ENCODE measurements at places on chromosomes 6 and 20.

DNA sequence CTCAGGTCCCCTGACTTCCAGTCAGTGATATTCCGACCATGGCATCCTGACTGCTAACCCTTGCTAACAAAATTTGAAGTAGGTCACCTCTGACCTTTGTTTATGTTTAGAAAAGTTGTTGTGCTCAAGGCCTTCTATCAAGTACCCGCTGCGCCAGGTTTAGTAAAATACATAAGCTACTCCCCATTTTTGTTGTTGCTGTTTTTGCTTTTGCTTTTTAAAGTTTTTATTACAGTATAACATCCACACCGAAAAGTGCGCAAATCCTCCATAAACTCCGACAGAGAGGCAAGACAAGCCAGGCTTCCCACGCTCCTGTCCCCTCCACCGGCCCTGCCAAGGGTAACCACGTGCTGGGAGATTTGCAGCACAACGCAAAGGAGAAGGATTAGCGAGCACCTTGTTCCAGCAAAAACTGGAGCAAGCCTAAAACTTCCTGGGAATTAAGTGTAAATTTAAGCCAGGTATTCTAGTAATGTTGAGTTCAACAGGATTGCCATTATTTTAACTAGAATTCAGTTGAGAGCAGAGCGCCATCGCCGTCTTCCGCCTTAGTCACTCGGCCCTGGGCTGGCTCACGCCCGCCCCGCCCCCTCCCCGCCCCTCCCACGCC, 17.8 kb upstream of the HMGN4 start:
- no peak for DNase-seq

GRCh38 chr6:87274660-87275274, 47.6 kb upstream of the SMIM8 start:
- no peak for DNase-seq

DNA sequence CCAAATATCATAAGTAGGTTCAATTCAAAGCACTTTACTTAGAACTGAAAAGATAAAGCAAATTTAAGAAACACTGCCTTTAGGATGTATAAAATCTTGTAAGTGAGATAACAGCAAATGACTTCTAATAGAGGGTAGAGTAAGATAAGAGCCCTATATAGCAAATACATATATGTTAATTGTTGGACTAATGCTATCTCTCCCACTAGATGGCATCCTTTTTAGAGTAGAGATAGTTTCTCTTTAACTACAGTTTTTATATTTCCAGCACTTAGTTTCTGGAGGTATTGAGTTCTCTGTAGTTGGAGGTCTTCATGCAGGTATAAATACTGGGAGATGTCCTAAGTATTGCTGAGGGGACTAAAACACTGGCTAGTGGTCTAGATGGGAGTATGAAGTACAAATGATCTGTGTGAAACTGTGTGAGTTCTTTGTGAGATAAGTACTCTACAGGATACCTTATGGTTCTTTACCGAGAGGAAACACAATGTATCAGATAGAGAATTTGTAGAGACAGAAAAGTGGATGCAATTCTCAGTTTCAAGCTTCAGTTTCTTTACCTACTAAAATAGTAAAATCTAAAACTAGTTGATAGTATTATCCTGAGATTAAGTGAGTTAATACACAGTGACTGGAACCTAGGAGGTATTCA, 399.3 kb downstream of the KHDRBS2 start:
- peak; percentile 40 for DNase-seq

DNA sequence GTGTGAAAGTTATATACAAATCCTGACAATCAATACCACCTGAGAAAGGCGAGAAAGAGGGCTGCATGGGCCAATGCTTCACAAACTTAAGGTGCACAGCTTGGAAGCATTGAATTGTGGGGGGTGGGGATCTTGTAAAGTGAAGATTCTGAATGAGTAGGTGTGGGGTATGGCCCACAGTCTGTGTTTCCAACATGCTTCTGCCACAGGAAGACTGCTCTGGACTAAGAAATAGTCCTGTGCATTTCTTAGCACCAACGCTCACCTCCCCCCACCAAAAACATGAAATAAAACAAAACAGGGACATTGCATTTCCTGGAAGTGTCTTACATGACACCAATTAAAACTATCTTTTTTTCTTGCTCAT, 21.9 kb upstream of the TRAM2 start:
- DNase-seq: no peak

DNA sequence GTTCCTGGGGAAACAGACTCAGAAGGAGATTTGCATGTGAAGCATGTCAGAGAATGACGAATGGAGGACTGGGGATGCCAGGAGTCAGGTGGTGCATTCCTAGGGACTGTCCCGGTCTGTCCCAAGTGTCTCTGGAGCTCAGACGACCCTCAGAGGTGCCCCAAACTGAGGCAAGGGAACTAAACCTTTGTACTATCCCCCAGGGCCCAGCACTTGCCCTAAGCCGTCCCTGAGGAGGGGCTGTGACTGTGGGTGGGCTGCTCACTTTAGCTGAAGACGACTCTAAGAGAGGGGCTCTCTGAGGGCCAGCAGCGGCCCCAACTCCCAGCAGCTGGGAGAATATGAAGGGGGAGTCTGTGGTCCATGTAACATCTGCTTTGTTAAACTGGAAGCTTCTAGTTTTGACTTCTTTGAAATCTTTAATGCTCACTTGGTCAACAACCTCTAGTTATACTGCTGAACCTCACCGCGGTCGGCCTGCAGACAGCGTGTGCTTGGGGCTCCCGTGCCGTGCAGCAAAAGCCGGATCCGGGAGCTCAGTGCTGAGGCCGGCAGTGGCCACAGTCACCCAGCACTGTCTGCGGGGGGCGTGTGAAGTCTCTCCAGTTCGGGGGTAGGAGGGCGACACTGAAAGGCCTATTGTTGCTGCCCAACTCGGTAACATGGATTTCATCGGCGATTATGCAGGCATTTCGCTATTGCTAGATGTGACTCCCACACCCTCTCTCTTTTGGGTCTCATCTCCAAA, 34.2 kb downstream of the TUBB2B start:
- no peak for DNase-seq

DNA sequence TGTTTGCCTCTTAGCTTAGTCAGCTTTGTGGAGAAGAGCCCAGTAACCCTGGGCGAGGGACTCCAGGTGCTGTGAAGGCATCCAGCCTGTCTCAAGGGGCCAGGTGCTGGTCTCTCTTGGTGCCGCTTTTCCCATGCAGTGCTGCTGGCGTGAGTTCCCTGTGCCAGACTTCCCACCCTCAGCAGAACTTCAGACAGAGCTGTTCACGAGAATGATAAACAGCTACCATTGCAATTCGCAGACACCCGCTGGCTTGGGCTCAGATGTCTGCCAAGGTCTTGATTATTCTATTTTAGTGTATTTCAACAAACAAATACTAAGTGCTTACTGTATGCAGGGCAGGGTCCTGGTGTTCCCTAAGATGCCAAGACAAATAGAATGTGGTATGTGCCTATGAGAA, 57.7 kb downstream of the RNF217 start:
- no peak for DNase-seq

DNA sequence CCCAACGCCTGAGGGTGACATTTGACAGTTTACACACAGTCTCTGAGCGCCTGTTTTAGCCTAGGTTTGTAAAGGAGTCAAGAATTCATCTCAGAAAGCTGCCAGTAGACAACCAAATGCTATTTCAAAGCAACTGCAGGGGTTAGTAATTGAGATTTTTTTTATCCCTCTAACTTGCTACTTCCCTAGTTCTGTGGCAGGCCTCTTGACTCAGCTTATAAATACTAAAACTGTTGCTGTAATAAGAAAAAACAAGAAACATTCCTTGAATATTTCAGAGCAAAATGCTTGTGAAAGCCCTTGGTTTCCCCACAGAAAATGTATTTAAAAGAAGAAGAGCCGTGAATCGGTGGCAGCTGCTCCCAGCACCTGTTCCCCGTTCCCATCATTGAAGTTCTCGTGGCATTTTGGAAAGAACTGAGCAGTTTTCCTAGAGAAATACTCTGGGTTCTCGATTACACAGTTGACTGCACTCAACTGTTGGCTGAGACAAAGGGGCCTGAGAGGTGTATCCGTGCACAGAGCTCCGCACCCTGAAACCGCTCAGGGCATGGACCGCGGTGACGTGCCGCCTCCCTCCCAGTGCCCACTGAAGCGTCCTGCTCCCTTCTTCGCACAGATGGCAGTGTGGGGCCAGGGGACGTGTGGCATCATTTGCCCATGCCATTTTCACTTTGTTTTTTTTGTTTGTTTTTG, 20.9 kb downstream of the DLL1 start:
- DNase-seq: peak; percentile 84

DNA sequence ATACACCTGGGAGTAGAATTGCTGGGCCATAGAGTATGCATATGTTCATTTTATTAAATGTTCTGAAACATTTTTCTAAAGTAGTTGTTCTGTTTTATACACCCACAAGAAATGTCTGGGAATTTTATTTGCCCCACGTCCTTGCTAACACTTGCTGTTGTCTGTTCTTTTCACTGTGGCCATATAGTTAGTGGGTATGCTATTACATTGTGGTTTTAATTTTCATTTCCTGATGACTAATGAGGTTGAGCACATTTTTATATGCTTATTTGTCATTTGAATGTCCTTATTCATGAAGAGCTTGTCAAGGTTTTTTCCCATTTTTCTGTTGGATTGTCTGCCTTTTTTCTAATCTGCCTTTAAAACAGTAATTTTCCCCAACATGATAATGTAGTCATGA, 41.5 kb upstream of the TGM3 start:
- no peak for DNase-seq

DNA sequence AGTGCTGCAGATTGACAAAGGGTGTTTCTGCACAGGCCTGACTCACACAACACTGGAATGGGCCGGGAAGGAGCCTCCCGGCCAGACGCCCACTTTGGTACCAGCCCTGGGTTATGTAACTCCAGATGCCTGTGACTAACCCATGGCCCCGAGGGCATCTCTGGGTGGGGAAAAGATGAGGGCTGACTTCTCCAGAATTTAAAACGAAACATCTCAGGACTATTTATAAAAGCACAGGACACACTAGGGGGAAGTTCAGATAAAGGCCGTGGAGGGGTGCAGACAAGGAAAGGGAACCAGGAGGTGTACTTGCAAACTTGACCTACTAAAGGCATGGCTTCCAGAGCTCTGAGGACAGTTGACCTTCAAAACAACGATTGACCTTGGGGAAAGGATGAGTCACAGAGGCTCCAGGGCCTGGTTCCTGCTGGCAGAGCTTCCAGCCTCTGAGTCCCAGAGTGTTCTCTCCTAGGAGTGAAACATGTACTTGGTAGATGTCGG, 196.9 kb downstream of the NFATC2 start:
- DNase-seq: no peak

DNA sequence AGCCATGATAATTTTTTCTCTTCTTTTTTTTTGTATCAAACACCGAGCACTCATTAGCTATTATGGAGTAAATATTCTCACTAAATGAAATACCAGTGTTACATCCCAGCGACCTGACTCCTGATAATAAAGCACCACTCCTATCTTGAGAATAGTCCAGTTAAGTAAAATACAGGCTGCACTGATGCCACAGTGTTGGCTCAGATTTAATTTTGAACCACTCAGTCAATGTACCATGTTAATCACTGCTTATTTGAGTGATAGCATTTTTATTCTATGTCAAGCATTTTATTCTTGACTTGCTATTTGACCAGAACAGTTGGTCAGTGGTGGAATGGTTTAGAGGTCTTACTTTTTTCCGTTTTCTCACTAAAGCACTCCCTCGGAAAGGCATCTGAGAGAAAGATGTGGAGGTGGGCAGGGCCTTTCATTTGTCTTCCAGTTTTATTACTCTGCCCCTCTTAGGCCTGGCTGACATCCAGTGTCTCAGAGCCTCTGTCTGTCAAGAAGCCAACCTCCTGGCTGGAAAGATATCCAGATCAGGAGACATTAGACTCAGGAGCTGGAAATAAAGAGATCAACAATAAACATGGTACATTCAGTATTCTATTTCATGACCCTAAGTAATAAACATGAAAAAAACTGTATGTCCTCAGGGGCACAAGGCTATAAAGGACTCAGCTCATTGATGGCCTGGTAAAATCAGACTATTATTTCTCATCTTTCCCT, 457.8 kb downstream of the EPM2A start:
- no peak for DNase-seq

DNA sequence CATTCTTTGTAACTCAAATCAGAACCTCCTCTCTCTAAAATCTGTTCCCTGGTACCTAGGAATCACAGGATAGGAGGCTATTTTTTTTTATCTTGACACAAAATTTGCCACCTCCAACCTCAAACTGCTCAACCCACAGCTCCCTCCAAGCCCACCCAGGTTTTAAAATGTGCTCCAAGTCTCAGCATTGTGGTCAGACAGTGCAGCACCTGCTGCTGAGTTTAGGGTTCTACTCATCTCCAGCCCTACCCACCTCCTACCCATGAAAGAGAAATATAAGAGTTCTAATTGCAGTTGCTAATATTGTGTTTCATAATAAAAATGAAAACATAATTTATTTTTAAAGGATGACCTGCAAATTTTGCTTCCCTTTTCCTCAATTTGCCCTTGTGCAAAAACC, 496.5 kb downstream of the MAFB start:
- no peak for DNase-seq
